NCI-H2171 (cell line): ENCODE measurements at places on chromosomes 12 and 14.

GRCh38 chr14:102097441-102098135 is 10.7 kb upstream of the HSP90AA1 start:
- no peak for DNase-seq

DNA sequence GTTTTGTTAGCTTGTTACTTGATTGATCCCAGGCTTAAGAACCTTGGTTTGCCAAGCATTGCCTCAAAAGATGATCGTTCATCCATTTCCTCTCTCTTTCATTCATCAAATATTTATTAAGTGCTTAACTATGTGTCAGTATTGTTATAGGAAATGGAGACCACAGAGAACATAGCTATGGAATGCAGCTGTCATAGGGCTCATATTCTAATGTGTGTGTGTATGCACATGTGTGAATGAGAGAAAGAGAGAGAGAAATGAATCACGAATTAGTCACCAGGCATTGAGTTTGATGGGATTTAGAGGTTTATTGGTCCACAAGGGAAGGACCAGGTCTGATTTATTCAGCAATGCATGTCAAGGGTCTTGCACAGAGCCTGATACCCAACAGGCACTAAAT is 71.0 kb upstream of the FBXO21 start:
- DNase-seq, result no peak

- DNase-seq, result peak; percentile 44
Measured at GRCh38 chr14:22888662-22889061, 5.6 kb downstream of the REM2 start.

GRCh38 chr12:7264538-7264937 is 39.3 kb upstream of the ACSM4 start:
- DNase-seq, result no peak

DNA sequence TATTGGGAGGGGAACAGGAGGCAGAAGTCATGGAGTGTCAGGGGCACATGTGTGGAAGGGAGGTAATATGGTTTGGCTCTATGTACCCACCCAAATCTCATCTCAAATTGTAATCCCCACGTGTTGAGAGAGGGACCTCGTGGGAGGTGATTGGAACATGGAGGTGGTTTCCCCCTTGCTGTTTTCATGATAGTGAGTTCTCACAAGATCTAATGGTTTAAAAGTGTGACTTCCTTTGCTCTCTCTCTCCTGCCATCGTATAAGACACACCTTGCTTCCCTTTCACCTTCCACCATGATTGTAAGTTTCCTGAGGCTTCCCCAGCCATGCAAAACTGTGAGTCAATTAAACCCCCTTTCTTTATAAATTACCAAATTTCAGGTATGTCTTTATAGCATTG is 41.6 kb upstream of the CDK17 start:
- no peak for DNase-seq

DNA sequence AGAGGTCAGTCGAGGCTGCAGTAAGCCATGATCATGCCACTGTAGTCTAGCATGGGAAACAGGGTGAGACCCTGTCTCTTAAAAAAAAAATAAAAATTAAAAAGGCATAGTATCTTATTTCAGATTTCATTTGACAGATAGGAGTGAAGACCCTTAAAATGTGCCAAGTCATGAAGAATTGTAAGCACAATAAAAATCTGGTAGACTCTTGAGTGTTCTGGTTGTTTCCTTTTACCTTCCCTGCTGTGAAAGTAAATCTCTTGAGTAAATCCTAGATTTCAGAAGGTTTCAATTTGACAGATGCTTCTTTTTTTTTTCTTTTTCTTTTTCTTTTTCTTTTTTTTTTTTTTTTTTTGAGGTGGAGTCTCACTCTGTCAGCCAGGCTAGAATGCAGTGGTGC is 109.0 kb downstream of the ESR2 start:
- no peak for DNase-seq

- DNase-seq, result no peak
Measured at GRCh38 chr12:131381716-131382430, 329.0 kb upstream of the SFSWAP start.

- DNase-seq, result peak; percentile 12
Measured at GRCh38 chr12:62900686-62901272, 34.2 kb downstream of the PPM1H start.

DNA sequence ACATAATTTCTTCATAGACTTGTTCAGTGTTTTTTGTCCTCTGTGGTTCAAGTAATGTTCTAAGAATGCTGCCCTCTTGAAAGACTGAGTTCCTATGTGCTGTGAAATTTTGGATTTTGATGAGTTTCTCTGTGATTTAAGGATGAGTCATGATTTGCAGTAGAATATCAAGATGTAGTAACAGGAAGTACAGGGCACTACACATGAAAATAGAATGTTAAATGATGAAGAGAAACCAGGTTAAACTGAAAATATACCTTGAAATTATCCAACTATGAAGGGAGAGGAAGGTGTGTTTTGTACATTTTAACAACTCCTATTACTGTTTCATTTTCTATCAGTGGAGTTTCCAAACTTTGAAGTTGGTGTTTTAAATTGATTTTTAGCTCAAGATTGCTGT is 4.8 kb downstream of the ELK3 start:
- no peak for DNase-seq

GRCh38 chr12:58804749-58805148 is 115.6 kb downstream of the LRIG3 start:
- DNase-seq, result no peak

DNA sequence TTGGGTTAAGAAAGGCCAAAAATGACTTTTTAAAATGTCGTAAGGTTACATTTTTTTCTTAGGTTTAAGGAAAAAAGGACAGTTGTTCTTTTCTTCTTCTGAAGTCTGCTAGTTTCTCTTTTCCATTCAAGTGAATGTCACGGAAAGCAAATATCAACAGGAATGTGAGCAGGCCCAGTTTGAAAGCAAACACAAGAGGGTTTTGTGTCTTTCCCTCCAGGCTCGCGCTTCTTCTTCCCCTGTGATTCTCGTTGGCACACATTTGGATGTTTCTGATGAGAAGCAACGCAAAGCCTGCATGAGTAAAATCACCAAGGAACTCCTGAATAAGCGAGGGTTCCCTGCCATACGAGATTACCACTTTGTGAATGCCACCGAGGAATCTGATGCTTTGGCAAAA is 85.4 kb downstream of the LRRK2 start:
- DNase-seq, result no peak

DNA sequence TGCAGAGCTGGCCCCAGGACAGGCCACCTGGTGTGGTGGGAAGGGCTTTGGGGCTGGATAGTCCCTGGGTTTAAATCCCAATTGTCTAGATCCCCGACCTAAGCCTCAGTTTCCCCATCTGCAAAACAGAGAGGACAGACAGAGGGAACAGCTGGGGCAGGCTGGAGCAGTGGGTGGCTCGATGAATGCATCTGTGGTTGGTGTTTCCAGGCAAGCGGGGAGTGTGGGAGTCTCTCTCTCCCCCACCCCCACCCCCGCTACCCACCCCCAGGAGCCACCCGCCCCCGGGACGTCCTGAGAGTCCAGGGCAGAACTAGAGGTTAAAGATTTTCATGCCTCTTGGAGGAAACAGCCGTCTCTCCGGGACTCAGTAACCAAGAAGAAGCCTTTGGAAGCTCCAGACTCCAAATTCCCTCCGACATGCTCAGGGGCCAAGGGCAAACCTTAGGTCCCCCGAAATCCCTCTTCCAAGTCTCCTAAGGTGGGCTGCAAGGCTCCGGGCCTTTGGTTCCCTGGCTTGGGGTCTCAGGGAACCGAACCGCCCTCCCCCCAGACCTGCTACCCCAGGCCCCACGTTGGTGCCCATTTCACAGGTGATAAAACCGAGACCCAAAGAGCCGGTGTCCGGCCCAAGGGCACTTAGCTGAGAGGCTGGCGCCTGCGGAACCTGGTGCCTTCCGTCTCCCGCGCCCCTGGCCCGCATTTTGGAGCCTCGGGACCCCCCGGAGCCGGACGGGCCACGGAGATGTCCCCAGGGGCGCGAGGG is 474 bp downstream of the TRPV4 start:
- DNase-seq, result no peak

DNA sequence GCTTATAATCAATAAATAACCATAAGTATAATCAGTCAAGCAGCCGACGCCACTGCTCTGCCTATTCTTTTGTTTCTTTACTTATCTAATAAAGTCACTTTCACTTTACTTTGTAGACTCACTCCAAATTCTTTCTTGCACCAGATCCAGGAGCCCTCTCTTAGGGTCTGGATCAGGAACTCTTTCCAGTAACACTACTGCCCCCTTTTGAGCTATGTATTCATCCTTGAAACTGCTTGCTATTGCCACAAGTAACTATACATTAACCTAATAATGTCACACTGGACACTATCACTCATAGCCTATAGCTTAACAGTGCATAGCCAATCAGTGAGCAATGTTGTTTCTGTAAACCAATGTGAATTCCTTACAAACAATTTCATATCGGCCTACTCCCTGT is 2.8 kb upstream of the NID2 start:
- no peak for DNase-seq

DNA sequence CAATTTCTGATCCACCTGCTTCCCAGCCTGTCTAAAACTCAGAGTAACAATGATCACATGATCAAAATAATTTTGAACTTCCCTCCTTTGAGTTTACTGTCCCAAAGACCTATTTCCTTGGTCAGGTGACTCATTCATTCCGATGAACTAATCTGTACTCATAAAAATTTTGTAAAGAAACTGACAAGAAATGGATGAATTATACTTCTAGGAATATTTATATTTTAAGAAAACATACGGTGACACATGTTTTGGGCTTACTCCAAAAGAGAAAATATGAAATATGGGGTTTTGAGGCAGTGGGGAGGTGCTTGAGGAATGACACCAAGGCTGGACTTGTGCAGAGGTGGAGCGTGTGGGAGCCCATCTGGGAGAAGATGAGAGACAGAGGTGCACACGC is 42.0 kb downstream of the GUCY2C start:
- no peak for DNase-seq

DNA sequence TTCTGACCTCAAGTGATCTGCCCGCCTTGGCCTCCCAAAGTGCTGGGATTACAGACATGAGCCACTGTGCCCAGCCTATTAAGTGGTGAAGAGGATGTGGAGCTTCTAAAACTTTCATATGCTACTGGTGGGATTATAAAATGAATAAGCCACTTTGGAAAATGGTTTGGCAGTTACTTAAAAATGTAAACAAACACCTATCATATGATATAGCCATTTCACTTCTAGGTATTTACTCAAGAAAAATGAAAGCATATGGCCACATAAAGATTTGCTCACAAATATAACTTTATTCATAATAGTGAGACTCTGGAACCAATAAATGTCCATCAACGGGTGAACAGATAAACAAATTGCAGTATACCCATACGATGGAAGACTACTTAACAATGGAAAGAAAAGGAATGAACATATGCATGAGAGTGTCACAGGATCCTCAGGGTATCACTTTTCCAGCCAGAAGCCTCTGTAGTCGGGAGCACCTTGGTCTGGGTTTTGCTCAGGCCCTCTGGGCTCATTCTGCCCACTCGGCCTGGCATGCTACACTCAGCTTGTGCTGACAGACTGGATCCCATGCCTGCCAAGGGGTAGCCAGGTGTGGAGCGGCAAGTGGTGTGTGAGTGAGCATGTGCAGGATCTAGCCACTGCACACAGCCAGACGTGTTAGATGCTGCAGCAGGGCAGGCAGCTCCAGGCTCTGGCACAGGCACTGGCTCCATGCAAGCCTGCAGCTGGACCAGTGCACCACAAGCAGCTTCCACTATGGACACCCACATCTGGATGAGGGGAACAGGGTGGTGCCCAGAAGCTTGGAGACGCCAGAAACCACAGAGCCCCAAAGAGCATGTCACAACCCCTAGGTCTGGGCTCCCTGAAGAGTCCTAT is 213.2 kb upstream of the DIO3 start:
- DNase-seq, result no peak

- DNase-seq, result no peak
Measured at GRCh38 chr12:125856896-125857295, 791.7 kb downstream of the AACS start.

- DNase-seq, result peak; percentile 65
Measured at GRCh38 chr14:81625343-81625742, 91.7 kb upstream of the SEL1L start.

GRCh38 chr12:33628087-33628486 is 188.5 kb upstream of the SYT10 start:
- DNase-seq, result no peak

DNA sequence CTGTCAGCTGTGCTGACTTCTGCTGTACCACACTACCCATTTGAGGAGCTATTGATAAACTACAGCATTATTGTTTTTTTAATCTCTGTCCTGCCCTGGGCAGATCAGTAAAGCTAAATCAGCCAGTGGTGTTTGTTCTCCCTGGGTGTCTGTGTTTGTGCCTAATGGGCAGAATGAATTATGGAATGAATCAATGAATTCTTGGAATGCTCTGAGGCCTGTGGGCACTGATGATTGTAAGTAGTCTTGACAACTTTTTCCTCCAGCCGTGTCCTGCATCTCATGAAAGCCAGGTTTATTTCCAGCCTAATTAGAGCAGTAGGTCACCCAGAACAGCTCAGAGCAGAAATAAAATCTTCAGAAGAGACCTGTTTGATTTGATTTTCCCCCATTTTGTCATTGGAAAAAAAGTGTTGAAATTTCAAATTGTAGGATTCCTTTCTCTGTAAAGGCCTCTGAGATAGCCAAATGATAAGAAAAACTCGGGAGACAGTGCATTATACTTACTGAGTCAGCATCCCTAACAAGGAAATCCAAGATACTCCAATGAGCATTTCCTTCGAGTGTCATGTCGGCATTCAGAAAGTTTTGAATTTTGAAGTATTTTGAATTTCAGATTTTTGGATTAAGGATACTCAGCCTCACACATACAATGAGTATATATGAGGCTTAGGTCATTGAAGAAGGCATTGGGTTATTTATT is 19.4 kb upstream of the EVL start:
- no peak for DNase-seq

GRCh38 chr14:49220492-49220891 is 365.7 kb downstream of the RPS29 start:
- DNase-seq, result no peak

GRCh38 chr14:90782892-90783291 is 33.3 kb downstream of the TTC7B start:
- no peak for DNase-seq

GRCh38 chr12:100682178-100682577 is 108.7 kb downstream of the GAS2L3 start:
- no peak for DNase-seq

- DNase-seq, result no peak
Measured at GRCh38 chr12:88325076-88325815, 183.1 kb downstream of the TMTC3 start.

DNA sequence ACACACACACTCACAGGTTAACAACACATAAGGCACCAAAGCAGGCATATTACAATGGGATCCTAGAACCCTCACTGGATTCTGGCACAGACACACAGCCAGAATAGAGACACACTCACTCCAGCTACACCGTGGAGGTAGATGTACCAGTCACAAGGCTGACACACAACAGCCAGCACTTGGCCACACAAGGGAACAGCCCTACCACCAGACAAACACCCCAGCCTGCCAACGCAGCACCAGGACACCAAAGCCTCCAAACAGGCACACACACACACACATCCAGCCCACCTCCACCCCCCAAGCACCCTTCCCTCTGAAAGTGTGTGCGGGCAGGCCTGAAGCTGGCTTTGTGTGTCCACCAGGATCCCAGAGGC is 10.9 kb upstream of the ITGB7 start:
- DNase-seq, result no peak
